ENCODE measurements at places on chromosomes 4 and X.

GRCh38 chrX:53768451-53768850, 81.9 kb upstream of the HUWE1 start:
- DNase-seq = no peak

DNA sequence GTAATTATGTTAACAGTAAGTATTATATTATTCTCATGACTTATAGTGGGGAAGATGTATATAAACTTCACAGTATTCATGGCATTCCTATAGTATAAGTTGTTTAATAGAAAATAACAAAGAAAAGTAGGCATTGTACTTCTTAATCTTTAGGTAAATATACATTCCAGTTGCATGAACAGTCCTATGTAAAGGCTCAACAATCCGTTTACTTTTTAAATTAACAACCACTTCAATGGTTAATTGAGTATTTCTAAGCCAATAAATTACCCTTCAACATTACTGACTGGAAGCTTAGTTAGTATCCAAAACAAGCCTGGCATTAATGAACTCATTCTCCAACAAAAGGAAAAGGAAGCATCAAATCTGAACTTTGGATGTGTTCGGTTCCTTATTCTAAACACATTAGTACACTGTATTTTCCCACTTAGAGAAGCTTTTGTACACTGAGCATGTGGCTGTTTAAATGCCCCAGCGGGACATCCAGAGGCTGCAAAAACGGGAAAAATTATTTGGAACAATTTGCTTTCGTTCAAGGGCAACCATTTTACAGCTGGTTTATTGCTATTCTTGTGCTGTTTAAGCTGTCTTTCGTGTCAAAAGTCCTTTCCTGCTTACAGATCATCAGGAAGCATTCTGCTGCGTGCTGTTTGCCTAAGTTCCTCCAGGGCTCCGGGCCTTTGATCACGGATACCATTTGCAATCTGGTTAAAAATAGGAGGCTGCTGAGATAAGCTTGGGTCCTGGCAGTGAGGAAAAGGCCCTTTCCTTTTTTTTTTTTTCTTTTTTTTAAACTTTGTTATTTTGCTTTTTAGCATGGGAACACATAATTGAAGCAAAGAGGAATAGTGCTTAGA, 460.3 kb downstream of the SPRY1 start:
- peak; percentile 46 for DNase-seq

- DNase-seq = no peak
Observed at GRCh38 chrX:20116577-20117240, at the start of gene MAP7D2. Gene MAP7D2, minus strand, starts transcription at chrX:20116907. Its CDS starts 28 bp downstream, at chrX:20116879.

- no peak for DNase-seq
Observed at GRCh38 chr4:108192056-108192455, 23.3 kb upstream of the LEF1 start.

- no peak for DNase-seq
Observed at GRCh38 chr4:26896636-26897035, 36.0 kb downstream of the STIM2 start.

GRCh38 chr4:180106122-180106521, 2137.1 kb upstream of the TENM3 start:
- DNase-seq = no peak

DNA sequence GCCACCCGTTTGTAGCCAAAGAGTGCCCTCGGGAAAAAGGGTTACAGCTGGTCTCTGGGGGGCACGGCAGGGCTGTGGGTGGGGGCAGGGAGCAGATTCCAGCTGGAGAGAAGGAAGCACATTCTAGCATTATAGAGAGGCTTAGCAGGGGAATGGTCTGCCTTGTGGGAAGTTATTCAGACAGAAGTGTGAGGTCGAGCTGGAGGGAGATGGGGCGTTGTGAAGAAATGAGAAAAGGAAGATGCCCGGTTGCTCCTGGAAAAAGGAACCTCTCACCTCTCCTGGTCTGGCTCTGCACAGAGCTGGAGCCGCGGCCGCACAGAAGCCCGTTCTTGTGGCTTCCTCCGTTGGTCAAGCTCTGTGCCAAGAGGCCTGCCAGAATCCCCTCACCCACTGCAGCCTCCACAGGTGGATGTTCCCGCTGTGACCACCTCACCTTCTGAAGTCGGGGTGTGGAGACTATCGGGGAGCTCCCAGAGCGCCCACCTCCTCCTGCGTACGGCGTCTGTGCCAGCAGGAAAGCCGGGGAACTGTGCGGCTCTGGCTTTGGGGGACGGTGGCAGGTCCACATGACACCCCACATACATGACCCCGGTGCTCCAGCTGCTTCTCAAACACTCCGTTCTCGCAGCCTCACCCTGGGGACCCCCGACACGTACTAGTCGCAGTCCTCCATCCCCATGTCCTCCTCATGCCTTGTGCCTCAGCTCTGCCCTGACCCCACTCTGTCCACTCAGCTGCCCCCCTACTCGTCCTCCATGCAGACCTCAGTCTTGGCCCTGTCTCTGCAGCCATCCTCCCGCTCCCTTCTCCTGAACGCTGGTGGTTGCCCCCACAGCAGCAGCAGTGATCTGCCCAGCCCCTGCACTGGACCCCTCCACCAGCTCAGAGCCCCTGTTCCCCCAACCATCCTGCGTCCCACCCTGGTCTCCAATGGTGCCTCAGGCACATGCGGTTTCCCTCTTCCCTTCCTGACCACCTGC, 52.2 kb upstream of the HGFAC start:
- DNase-seq = no peak

DNA sequence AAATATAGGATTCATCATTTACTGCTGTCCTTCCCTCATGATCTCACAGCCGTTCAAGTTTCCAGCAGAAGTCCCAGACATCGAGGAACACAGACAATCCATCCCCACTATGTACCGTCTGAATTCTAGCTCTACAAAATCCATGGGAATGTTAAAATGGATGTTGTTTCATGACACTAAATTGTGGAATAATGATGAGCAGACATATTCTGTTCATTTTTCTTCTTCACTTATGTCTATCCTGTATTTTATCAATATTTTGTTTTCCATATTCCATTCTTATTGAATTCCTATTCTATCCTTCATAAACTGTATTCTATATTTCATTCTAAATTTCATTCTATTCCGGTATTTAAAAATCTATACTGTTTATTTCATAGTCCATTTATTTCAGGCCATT, 71.8 kb downstream of the NUDT10 start:
- DNase-seq = no peak

GRCh38 chrX:101287402-101287801, 3.7 kb downstream of the TAF7L start:
- no peak for DNase-seq

DNA sequence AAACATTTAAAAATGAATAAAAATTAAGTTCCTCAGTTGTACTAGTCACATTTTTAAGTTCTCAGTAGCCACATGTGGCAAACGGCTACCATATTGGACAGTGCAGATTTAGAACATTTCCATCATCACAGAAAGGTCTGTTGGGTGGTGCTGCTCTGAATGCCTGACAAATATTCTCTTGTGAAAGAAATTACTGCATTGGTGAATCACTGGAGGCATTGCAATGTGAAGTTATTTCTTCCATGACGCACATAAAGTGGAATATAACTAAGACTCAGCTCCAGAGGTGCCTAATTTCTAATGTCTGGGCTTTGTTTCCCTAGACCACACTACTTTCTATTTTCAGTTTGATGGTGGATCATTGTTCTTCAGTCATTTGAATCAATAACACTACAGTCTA, 44.9 kb downstream of the CLNK start:
- no peak for DNase-seq

Data from Right ventricle myocardium superior (tissue), 1 donor.